ENCODE measurements at places on chromosomes 7 and 10.

GRCh38 chr10:124935946-124936345, 6.0 kb upstream of the ZRANB1 start:
- DNase-seq: no peak

DNA sequence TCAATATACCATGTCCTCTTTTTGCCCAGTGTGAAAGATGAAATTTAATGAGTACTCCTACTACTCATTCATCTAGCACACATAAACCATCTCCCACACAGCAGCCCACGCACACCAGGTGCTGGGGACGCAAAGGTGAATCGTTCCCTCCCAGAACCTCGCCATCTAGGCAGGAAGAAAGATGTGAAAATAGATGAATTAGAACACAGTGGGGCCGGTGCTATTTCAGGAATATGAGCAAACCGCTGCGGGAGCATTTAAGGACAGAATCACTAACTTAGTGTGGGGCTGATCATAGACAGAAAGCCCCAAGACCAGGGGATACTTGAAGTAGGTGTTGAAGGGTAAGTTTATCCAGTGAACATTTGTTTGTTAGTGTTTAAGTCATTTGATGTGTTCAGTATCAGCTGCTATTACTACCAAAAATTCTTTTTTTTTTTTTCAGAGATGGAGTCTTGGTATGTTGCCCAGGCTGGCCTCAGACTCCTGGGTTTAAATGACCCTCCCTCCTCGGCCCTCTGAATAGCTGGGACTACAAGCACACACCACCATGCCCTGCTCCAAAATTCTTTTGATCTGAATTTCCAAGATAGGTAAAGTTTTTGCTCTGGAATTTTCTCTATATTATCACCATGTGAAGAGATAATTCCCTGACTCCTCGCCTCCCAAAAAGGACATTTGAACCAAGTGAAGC, 48.8 kb downstream of the CPXM2 start:
- no peak for DNase-seq

DNA sequence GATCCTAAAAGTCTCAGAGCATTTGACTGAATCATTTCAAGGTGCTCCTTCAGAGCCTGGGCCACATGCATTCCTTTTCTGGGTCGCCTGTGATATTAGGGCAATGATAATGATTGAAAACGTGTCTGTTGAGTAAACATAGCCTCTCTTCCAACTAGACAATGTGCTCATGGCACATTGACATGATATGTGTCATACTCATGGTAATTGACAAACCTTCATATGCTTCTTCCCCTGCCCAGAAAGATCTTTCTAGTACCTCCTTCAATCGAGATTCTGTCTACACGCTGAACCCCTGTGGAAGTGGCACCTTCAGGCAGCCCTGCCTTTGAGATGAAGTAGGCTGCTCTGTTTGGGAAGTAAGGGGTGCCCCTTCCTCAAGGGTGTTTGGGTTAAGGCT, 98.9 kb upstream of the TCF7L2 start:
- no peak for DNase-seq

DNA sequence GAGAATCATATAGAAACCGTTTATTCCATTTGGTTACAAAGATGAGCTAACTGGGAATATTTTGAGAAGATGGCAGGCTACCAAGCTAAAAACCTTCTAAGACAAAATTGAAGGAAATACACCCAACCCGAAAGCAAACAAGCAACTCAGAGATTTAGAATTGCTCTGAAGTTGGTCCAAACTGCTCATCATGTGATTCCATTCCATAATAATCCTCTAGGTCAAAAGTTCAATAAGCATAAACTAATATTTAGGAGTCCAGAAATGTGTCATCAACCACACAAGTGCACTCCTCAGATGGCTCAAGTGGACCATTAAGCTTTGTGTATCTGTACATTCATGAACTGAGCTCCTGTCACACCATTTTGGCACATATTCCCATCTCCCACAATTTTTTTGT, 28.7 kb downstream of the DGKI start:
- no peak for DNase-seq

- no peak for DNase-seq
Measured at GRCh38 chr10:78212786-78213175, 179.1 kb downstream of the RPS24 start.

DNA sequence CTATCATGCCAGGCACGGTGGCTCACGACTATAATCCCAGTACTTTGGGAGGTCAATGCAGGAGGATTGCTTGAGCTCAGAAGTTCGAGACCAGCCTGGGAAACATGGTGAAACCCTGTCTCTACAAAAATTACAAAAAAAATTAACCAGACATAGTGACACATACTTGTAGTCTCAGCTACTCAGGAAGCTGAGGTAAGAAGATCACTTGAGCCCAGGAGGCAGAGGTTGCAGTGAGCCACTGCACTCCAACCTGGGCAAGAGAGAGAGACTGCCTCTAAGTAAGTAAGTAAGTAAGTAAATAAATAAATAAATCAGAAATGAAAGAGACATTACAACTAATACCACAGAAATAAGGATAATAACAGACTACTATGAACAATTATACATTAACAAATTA, 36.2 kb downstream of the PDLIM1 start:
- DNase-seq: no peak

DNA sequence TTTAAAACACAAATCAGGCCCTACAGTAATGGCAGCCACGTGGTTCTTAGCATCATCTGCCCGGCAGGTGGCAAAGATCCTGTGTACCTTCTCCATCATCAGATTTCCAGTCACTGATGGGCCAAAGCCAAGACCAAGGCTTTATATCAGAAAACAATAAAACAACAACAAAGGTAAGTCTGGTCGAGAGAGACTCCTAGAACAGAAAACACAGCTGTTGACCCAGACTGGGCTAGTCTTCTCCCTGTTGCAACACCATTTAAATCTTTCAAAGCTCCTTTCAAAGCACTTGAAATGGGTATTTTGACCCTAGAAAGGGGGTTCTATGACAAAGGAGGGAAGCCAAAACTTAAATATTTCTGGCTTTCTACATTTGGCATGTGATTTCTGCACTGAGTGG, 285.6 kb downstream of the IPMK start:
- DNase-seq: no peak

GRCh38 chr7:79272066-79272669, 181.3 kb downstream of the MAGI2 start:
- peak; percentile 65 for DNase-seq

GRCh38 chr7:18638594-18639452, 143.3 kb downstream of the HDAC9 start:
- DNase-seq: peak; percentile 96

GRCh38 chr10:18261063-18261610, 120.9 kb downstream of the CACNB2 start:
- DNase-seq: no peak

- DNase-seq: no peak
Measured at GRCh38 chr10:11397077-11397965, 214.1 kb downstream of the USP6NL start.

GRCh38 chr7:150363872-150364271, 4.8 kb upstream of the REPIN1 start:
- no peak for DNase-seq

DNA sequence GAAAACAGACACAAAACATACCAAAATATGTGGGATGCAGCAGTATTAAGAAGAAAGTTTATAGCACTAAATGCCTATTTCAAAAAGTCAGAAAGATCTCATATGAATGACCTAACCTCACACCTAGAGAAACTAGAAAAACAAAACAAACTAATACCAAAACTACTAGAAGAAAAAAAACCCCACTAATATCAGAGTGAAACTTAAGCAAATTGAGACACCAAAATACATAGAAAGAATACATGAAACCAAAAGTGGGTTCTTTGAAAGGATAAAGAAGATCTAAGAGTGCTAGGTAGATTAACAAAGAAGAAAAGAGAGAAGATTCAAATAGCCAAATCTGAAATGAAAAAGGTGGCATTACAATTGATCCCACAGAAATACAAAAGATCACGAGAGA, 494.1 kb downstream of the SH2D4B start:
- no peak for DNase-seq

DNA sequence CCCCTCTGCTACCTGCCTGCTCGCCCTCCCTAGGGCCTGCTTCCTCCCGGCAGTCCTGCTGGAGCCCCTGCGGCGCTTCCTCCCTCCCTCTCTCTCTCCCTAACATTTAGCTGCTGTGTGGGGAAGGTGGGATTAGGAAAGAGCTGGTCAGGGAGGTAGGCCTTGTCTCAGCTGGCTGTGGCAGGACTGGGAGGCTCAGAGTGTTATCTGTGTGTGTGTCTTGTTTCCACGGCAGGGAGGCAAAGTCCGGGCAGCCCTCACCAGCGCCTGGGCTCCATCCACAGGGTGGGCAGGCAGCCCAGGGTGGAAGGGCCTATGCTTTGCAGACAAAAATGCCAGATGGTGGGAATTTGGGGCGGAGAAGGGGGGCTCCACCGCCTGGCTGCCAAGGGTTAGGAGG, 105.7 kb downstream of the RPS24 start:
- DNase-seq: no peak

GRCh38 chr7:17474724-17475344, 176.4 kb downstream of the AHR start:
- no peak for DNase-seq

DNA sequence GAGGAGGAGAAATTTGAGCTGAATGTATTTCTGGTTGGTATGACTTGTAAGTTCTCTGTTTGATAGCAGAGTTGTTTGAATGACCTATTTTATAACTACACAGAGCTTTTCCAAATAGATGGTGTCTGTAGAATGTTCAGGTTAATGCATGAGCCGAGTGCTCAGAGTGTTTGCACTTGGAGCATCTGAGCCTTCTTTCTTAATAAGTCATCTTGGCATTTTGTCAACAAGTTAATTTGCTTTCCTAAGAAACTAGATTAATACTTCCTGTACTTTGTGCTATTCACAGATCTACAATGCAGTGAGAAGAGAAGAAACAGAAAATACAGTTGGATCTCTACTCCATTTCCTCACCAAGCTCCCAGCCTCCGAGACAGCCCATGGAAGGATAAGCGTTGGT, 138.2 kb downstream of the PLCE1 start:
- DNase-seq: peak; percentile 47

- no peak for DNase-seq
Measured at GRCh38 chr7:2452074-2452507, 24.1 kb downstream of the GRIFIN start.

DNA sequence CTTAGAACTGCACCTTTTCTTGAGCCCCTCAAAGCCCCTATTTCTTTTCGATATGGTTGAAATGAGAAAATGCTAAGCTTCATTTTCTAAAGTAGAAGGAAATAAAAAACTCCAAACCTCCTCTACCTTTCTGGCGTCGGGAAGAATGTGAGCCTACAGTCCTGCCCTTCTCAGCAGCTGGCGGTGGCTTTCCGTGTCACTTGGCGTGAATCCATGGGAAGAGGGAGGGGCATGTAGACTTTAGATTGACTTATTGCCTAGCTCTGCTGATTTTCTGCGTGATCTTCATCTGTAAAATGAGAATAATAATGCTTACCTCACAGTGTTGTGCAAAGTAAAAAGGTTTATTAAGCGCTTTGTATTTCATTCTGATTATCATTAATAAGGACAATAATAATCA, 35.0 kb downstream of the PRR15 start:
- DNase-seq: no peak

DNA sequence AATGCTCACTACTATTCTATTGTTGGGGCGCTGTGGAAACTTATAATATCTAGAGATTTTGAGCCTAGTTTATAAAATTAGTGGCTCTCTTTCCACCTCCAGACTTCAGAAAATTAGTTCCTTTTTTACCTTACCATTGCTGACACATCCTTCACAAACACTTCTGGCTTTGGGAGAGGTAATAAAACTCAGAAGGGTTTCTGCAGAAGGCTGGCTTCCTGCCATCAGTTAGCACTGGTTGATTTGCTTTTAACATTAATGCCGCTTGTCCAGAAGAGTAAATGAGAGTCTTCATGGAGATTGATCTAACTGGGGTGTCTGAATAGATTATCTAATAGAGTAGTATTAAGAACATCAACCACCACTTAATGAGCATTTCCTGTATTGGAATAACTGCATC, 20.3 kb downstream of the ACSM6 start:
- DNase-seq: peak; percentile 85

DNA sequence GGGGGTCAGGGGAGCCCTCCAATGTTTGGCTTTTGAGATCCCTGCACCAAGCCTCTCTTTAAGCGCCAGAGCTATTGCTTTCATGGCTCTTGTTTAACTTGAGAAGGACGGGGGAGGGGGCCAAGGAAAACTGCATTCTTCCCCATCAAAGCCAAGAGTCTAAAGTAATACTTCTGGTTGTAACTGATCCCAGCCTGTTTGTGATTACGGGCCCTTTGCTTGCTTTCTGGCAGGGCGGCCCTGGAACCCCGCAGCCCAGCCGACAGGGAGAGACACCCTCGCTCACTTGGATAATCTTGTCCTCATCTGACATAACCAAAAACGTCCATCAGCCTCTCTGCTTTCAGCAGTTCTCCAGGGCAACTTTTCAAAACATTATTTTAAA, 154.7 kb downstream of the NEURL1 start:
- DNase-seq: no peak

DNA sequence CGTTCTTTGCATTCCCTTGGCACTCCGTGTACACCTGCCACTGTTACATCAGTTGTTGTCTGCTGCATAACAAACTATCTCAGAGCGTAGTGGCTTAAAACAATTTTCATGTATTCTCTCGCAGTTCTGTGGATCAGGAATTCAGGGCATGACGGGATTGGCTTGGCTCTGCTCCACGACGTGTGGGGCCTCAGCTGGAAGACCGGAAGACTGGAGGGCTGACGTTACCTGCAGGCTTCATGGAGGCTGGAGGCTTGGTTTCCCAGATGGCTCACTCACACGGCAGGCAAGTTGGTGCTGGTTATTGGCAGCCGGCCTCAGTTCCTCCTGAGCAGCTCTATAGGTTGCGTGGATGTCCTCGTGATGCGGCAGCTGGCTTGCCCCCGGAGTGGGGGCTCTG, 25.5 kb downstream of the NYAP1 start:
- DNase-seq: no peak

DNA sequence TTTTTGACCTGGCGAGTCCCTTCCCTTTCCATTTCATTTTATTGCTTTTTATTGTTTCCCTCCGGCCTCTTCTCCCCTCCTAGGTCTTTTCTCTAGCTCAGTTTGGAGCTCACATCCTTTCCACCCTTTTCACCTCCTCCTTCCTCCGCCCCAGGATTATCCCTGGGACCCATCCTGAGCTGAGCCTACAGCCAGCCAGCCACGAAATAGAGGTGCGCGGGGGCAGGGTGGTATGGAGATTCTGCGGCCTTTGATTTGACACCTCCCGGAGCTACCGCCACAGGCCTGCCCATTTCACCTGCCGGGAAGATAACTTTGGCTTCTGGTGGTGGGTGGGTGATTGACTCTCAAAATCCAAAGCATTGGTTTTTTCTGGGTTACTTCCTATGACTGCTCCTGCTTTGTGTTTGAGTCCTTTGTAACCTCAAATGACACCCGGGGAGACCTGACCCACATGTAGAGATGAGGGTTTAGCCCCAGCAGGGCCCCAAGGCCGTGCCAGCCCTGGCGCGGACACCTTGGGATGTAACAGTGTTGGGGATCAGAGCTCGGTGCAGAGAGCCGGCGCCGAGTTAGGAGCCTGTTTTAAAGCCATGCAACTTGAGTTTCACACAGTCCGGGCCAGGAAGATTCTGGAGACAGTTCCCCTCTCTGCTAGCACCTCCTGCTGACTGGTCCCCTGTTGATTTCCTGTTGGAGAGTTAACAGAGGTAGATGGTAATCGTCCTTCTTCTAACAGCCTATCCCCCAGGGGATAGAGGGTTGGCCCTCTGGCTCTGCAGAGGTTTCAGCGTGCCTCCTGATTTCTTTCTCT, 1.5 kb downstream of the DUSP5 start:
- peak; percentile 65 for DNase-seq

- DNase-seq: no peak
Measured at GRCh38 chr10:122618461-122619165, 58.1 kb downstream of the DMBT1 start.

- DNase-seq: no peak
Measured at GRCh38 chr10:34305189-34305588, 509.9 kb downstream of the PARD3 start.
